Stimulated activated CD8-positive, alpha-beta memory T cell treated with anti-CD3 and anti-CD28 coated beads, Interleukin-7, amount 100 ng/mL, for 48 hours (primary cell): ENCODE measurements at places on chromosomes 12 and 14.

GRCh38 chr14:92653162-92653651, 95.2 kb downstream of the LGMN start:
- no peak for DNase-seq

- DNase-seq: peak; percentile 61
Measured at GRCh38 chr12:27969624-27970400, 2.7 kb downstream of the PTHLH start.

- no peak for DNase-seq
Measured at GRCh38 chr14:37584211-37585100, 10.6 kb downstream of the FOXA1 start.

DNA sequence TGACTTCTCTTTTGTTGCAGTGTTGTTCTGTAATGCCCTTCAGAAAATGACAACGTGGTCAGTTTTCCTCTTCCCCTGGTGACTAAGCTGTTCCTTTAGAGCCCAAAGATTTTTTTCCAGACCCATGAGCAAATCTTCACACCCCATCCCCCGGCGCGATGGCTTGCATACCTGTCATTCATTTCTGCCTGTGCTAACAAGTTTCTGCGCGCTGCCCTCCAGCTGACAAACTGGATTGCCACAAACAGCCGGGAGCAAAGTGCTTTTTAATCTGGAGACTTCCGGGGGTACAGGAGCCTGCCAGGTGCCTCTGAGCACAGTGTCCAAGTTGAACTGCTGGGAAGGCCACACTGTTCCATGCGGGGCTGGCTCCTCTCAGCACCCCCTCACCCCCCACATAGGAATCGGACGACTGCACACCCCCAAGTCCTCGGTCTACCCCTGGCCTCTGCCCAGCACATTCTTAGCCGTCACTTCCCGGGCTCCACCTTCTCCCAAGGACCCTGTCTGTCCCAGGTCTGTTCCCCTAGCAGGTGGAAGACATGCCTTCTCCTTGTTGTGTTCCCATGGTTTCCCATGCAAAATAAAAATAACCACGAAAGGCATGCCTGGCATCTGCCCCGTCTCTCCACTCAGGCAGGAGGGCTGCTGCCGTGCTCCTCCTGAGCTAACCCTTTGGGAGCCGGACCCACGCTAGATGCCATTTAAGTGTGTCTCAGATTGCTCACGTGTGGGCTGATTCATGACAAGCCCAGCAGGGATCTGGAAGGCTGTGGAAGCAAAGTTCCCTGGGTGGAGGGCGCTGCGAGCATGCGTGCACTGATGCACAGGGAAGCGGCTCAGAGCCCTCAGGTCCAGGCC, 14.1 kb downstream of the RILPL1 start:
- no peak for DNase-seq

GRCh38 chr12:105946493-105946901, 192.3 kb downstream of the NUAK1 start:
- no peak for DNase-seq

DNA sequence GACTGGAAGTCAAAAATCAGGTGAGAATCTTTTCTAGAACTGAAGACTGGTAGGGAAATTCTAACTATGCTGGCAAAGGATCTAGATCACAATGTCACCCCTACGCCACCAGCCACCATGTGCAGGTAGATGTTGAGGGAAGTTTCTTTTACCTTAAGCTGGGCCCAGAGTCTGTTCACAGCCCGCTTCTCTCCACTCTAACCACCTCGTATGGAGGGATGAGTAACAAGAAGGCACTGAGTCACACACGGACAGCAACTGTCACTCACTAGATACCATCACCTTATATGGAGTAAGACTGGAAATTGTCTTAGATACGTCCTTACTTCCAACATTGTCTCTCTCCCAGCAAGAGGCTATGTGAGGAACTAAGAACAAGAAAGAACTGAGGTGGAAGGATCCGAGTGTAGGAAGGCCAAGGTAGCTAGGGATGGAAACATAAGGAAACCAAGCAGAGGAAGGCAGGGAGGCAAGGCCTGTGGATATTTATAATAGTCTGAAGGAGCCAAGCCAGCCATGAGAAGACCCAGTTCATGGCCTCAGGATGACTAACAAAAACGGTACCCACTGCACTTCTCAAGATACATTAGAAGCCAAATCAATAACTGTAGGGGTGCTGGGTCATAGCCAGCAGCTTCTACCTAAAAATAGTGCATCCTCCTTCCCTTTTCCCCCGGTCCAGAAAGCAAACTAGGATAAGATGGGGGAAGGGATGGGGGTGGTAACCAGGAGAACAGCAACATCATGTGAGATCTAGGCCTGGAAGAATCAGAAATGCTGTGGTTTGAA, 15.5 kb downstream of the REM2 start:
- no peak for DNase-seq

GRCh38 chr14:98278800-98279199, 993.2 kb downstream of the BCL11B start:
- DNase-seq: no peak

DNA sequence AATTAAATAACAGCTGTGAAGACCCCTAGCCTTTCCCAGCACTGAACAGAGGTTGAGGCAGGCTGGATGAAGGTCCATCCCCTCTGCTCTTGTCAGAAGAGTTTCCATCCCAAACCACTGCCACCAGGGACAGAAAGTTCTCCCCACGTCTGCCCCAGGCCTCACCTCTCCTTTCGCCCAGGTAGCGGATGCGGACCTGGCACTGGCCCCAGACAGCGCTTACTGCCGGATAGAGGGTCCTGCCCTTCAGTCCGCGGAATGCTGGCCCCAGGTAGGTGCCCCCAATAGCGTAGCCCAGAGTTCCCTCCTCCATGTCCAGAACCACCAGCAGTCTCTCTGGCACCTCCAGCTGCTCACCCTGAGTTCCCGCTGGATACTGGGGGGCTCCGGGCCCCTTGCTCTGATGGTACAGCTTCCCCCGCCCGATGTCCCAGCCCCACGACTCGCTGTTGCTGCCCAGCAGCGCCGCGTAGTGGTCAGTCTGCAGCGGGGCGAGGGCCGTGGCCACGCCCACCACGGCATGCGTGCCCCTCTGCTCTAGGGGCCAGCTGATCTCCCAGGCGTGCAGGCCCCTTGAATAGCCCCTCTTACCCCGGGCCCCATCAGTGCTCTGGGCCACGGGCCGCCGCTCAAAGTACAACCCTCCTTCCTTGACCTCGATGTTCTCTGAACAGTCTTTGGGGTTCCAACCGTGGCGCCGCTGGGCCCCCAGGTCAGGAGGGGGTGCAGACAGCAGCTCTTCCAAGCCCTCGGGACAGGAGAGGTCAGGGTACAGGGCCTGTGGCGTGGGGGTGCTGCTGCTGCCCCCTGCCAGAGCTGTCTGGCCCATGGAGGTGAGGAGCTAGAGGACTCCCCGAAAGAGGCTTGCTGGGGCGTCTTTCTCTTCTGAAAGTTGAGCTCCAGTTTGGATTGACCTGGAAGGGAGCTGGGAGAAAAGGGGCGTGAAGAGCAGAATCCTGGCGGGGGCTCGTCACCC, 742 bp downstream of the SPSB2 start:
- DNase-seq: peak; percentile 76

DNA sequence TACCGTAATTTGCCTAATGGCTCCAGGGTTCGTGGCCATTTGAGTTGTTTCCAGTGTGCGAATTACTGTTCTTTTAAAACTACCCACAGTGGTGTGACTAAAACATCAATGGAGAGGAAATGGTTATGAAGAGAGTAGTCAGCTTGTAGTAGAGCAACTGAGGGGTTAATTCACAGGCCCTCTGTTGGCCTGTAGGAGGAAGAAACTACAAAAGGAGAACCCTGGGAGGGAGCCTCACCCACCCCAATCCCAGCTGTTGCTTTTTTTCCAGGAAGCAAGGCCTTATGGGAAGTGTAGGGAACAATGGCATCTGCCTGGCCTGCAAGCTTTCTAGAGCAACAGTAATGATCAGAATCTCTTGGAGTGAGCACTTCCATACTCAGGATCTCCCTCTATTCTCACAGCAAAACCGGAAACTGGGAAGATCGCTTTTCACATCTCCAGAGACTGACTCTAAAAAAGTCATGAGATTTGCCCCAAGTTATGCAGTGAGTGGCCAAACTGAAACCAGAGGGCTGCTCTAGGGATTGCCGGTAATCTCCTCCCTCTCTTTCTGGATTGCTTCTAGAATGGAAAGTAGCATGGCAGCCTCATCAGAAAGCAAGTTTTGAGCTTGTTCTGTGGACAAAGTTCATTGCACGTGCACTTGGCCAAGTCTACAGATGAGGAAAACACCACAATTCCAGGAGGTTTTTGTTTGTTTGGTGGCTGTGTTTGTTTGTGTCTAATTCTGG, 125.3 kb upstream of the PWP1 start:
- no peak for DNase-seq

- DNase-seq: no peak
Measured at GRCh38 chr12:130698106-130698505, 18.0 kb downstream of the RIMBP2 start.

DNA sequence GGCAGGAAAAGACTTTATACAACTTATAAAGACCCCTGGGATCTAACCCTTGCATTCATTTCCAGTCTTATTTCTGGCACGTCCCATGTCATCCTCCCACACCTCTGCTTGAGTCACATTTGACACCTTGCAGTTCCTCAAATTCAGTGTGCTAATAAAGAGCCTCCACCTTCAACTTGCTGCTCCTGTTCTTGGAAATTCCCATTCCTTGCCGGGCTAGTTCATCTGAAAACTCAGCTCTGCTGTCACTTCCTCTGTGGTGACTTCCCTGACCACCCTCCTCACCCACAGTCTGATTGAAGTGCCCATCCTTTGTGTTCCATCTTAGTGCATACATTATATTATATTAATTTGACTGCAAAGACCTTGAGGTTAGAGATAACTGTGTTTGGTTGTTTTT, 37.4 kb upstream of the PSMA6 start:
- DNase-seq: peak; percentile 18

- no peak for DNase-seq
Measured at GRCh38 chr12:107277855-107278254, 184.5 kb upstream of the CRY1 start.

DNA sequence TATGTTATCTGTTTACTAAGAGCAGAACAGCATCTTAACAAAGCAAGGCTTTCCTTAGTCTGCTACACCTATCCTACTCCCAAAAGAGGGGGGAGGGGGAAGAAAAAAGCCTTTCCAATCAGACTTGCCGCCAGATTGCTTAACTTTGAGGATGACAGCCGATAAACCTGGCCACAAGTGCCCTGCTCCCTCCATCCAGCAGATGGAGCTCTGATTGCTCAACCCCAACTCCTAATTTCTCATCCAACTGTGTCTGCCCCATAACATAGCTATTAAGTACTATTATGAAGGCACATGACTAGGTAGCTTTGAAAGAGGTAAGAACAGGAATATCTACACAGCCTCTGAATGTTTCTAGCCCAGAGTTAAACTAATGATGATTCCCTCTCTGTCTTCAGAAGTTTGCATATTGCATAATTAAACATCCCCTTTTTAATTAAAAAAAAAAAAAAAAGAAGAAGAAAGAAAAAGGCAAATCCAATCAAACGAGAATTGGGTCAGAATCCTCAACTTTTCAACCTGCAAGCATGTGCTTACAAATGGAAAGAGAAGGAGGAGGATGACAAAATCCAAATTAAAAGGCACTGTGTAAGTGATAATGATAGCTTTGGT, 247.4 kb downstream of the GALC start:
- no peak for DNase-seq

GRCh38 chr14:42000450-42000849, 393.8 kb downstream of the LRFN5 start:
- DNase-seq: no peak

GRCh38 chr12:12715128-12715458, 2.1 kb upstream of the CDKN1B start:
- no peak for DNase-seq

- DNase-seq: no peak
Measured at GRCh38 chr12:119151445-119152026, 27.2 kb upstream of the HSPB8 start.

- DNase-seq: no peak
Measured at GRCh38 chr12:124742678-124743077, 121.0 kb downstream of the SCARB1 start.

- DNase-seq: no peak
Measured at GRCh38 chr12:30679241-30679640, 16.4 kb downstream of the IPO8 start.

DNA sequence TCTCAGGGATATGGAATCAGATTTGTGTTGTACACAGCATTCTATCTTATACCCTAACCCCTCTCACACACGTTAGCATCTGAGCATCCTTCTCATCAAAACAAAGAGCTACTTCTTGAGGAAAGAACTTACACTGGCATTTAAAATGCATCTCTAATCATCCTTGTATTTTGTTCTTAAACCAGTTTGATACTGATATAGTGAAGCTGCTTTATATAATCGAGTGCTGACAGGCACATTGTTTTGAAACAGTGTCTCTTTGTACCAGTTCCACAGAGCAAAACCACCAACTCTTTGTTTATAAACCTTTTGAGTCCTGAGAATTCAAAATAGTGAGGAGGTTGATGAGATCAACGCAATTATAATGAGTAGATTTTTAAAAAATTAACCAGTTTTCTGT, 8.8 kb downstream of the GPR33 start:
- no peak for DNase-seq

GRCh38 chr12:106498056-106498455, 84.7 kb upstream of the RFX4 start:
- no peak for DNase-seq

GRCh38 chr12:6203601-6204000, 3.4 kb downstream of the CD9 start:
- no peak for DNase-seq

DNA sequence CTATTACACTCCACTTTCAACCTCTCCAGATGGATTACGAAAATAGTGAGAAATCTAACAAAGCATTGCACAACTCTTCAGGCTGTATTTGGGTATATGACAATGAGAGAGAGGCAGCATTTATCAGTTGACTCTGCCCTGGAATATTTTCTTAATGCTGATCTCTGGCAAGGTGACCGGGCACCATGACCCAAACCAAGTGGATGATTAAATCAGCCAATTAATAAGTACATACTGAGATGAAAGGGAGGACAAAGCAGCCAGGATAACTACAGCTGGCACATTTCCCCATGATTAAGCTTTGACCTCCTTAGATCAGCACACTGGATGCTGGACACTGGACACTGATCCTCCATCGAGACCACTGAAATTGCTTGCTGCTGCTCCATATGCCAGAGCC, 218.2 kb downstream of the ASCL1 start:
- no peak for DNase-seq

DNA sequence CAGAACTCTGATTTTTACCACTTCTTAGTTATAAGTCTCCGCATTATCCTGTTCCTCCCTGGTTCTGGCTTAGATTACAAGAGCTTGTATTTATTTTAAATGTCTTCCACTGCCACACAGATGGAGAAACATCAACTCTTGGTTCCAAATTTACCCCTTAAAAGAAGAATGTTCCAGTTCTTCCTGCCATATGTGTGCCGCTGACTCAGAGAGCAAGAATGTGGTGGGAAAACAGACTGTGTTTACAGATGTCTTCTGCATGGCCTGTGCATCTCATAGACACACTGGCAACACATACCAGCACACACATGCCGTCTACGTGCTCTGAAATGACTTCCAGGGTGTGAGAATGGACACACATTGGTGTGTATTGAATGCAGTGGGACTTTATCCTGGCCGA, 383.0 kb downstream of the LRIG3 start:
- no peak for DNase-seq
